ENCODE measurements at places on chromosomes 3 and 15. TPM values are rescaled to one million over a fixed set of nuclear protein-coding genes. Genes with fewer than 3 reads are reported as not detected.

The CILP gene
- total RNA-seq, result 0.12 TPM

The MYH15 gene
- 0.06 TPM for total RNA-seq

DNA sequence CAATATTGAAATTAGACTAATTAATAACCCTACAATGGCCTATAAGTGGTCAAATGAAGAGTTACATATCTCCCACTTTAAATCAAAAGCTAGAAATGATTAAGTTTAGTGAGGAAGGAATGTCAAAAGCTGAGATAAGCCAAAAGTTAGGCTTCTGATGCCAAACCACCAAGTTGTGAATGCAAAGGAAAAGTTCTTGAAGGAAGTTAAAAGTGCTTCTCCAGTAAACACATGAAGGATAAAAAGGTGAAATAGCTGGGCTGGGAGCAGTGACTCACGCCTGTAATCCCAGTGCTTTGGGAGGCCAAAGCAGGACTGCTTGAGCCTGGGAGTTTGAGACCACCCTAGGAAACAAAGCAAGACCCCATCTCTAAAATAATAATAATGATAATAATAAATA is 46.9 kb upstream of the DCUN1D1 start:
- DNase-seq, result no peak

- no peak for DNase-seq
These were observed 469.3 kb upstream of the CDIN1 start for GRCh38 chr15:36109943-36110658.

The IL1RAP gene
- 12.5 TPM for total RNA-seq

DNA sequence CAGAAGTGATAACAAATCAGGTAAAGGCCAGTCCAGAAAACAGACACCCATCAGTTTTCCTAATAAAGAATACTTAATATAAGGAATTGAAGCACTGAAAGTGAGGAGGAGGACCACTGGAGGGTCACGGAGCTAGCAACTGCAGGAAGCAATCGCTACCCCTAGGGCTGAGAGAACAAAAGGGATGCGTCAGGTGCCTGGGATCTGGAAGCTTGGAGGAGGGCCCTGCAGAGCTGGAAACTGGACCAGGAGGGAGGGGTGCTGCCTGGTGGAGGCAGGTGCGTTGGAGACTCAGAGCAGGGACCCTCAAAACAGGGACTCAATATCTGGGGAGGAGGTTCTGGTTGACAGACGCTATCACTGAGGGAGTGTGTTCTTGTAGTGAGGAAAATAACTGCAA is 308.1 kb upstream of the RASGRP1 start:
- no peak for DNase-seq

- DNase-seq, result no peak
These were observed 655 bp upstream of the RAB11A start for GRCh38 chr15:65868546-65869125.

Measured in glomerular endothelial cell (primary cell).